AG10803 (cell line): ENCODE measurements at places on chromosomes 6 and 20.

DNA sequence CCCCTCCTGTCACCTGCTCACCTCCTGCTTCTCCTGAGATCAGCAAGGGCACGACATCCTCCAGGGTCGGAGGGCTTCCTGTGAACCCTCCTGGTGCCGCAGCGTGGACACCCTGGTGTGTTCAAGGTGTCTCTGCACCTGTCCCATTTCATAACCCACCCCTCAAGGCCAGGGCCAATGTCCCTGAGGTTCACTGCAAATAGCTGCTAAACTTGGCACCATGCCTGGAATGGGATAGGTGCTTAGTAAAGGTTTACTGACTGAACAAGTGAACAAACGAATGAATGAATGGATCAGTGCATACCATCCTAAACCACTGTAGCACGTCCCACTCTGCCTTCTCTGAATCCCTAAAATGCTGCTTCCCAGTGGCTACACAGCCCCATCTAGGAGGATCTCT, 35.0 kb downstream of the SIRPA start:
- no peak for DNase-seq

DNA sequence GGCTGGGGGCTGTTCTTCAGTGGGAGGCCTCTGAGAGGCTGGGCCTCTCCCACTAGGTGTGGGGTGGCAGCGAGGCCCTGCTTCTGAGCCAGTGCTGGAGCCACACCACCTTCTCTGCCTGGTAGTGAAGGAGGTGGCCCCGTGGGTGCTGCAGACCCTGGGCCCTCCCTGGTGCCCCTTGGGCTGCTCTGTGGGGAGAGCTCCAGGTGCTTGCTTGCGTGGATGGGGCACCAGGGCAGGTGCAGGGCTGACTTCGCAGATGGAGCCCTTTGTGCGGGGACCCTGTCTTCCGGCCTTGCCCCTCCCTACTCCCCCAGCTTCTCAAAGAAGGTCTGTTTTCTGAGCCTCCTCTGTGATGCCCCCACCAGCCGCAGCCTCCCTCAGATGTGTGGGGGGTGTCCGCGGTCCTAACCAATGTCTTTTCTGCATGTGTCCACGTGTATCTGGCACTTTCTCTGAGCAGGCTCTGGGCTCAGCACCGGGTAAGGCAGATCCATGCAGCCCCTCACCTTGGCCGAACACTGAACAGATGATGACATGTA, 17.2 kb upstream of the MYT1 start:
- DNase-seq, result no peak

DNA sequence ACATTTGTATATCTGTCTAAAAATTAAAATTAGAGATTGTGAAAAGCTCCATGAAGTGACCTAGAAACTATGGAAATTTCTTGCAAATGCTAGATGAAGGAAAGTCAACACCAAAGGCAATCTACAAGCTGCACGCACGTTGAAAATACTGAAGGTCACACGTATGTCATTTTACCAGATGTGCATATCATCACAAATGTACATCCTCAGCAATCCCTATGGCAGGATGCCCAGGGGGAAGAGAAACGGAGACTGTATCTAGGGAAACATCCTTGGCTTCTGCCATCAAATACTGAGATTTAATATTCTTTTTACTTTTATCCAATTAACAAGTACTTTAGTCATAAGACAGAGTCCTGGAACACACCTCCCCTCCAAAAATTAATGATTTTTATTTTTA, 672.0 kb downstream of the RNF144B start:
- no peak for DNase-seq

- DNase-seq, result no peak
These were observed 48.9 kb downstream of the DEK start for GRCh38 chr6:18215436-18215835.

- DNase-seq, result peak; percentile 10
These were observed 37.7 kb upstream of the ADIG start for GRCh38 chr20:38543014-38543906.

- no peak for DNase-seq
These were observed 20.5 kb upstream of the ZNF133 start for GRCh38 chr20:18267815-18268214.

- peak; percentile 98 for DNase-seq
These were observed 429.1 kb downstream of the HTR1B start for GRCh38 chr6:77034161-77034560.

GRCh38 chr20:3406481-3407039, 909 bp downstream of the DNAAF9 start:
- DNase-seq, result no peak

DNA sequence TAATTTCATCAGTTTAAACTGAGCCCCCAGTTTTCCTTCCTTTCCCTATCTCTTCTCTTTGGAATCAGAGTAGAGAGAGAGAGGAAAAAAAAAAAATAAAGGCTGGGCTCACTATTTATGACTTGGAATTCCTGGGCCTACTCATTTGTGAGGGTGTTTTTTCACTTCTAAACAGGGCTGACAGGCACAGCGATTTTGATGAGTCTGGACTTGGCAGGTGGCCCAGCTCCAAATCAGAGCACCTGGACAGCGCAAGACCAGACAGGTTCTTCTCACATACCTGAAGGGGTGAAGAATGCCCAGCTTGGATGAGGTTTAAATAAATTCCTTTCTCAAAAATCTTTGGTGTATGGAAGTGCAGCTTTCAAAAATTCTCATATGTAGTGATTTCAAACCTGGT, 122.2 kb downstream of the KIF13A start:
- DNase-seq, result no peak

- DNase-seq, result no peak
These were observed 15.8 kb upstream of the ADGRG6 start for GRCh38 chr6:142286088-142286409.

DNA sequence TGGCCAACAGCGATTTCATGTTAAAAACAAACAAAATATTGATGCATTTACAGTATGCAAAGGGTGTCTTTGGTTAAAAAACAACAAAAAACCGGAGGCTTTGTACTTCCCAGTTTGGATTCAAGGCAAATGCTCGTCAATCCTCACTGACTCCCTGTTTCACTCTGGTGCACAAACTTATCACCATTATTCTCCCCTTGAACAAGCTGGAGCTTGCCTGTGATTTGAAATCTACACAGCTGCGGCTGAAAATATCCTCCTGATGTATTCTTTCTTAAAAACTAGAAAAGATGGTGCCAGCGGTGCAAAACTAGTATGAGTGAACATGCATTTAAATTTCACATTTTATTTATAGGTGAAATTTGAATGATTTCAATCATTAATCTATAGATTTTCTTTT, 3.3 kb downstream of the PERP start:
- DNase-seq, result no peak

GRCh38 chr20:35994994-35995453, 26.6 kb downstream of the CNBD2 start:
- DNase-seq, result peak; percentile 77

DNA sequence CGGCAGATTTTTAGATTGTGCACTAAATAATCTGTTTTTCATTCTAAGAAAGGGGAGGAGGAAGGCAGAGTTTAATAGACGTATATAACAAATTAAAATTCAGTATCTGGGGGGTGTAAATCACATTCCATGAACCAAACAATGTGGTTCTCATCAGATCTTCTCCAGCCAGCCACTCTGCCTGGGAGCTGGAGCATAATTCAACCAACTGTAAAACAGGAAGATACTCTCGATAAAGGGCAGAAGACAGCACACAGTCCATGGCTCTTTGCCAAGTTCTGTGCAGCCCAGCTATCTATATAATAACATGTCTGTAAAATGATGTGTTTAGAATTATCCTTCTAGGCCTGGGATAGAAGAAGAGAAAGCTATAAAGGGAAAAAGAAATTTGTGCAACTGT, 289.9 kb upstream of the ZFP64 start:
- DNase-seq, result no peak

DNA sequence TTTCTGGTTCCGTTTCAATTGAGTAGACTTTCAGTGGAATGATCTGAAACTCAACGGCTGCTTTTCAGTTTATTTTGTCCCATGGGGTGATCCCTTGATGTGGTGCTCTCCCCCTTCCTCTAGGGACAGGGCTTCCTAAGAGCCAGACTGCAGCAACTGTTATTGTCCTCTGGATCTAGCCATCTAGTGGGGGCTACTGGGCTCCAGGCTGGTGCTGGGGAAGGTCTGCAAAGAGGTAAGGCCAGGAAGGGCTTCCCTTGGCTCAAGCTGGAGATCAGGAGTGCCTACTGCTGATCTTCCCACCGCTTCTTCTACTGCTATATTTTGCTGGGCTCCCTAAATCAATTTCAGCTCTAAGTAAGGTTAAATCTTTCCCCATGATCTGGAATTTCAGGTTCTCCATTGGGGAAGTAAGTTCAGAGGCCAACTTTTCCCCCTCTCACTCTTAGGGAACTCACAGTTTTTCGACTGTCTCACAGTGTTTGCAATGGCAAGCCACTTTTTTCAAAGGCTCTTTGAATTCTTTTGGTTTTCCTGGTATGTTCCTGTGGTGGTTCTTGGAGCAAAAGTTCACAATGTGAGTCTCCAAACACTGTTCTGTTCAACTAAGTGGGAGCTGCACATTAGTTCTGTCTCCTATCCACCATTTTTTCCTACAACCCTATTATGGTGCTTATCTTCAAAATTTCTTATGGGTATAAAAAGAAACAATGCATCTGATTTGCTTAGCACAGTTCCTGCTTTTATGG, 286.2 kb upstream of the EXOC2 start:
- DNase-seq, result peak; percentile 44

DNA sequence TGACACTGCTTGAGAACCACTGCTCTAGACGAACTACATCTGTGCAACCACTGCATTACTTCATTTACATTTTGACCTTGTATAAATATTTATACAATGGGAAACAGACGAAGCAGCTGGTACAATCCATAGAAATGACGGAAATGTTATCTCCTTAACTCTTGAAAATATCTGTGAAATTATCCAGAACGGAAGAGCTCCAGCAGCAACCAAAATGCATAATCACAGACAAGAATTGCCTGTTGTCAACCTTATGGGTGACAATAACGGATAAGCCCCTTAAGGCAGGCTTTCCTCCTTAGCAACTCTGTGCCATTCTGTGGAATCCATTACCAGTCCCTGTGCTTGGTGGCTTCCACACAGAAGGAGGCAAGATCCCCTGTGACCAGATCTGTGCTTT, 115.4 kb downstream of the DTNBP1 start:
- no peak for DNase-seq

DNA sequence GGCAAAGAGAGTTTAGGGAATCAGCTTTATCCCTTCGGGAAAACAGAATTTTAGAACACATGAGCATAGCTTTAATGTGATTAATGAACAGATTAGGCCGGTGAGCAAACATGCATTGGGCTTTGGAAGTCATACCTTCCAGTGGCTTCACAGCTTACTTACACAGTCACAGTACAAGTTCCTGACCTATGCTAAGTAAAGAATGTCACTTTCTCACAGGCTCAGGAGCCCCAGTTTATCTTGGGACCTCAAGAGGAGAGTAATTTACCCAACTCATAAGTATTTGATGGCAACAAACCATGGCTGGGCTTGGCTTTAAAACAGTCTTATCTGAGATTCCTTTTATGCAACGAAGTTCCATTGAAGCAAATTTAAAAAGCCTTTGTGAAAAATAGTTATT, 195.9 kb downstream of the AKAP7 start:
- no peak for DNase-seq

GRCh38 chr6:79127660-79128059, 49.6 kb upstream of the PHIP start:
- no peak for DNase-seq

- no peak for DNase-seq
These were observed 621.9 kb upstream of the CITED2 start for GRCh38 chr6:139996253-139996834.

DNA sequence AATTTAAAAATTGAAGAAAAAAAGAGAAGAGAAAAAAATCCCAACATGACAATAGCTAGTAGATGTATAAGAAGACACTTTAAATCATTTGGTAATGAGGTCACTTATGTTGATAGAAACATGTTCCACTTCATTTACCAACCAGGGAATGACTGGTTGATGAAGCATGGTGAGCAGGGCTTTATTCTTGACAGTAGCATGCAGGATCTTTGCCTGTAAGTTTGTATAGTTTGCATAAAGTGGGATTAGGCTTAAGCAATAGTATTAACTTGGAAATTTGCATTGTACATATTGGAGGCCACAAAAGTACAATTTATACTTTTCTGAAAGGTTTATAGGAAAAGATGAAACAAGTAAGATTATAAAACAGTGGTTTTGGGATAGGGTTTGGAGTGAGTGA, 67.0 kb downstream of the NOX3 start:
- no peak for DNase-seq

DNA sequence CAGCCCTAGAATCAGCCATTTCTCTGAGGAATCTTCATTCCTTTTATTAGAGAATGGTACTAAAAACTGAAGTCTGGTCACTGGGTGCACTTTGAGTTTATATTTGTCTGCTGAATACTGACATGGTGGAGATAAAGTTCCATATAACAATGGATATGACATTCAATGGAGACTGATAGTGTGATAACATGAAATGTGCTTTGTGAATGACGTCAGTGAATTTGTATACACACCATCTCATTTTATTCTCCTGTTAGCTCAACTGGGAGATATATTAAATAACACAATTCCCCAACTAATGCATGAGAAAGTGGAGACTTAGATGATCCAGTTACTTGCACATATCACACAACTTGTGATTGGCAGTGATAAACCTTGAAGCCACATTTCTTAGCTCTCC, 446.7 kb downstream of the DOK5 start:
- no peak for DNase-seq

- DNase-seq, result no peak
These were observed 312.3 kb upstream of the SUPT3H start for GRCh38 chr6:45689926-45690615.

DNA sequence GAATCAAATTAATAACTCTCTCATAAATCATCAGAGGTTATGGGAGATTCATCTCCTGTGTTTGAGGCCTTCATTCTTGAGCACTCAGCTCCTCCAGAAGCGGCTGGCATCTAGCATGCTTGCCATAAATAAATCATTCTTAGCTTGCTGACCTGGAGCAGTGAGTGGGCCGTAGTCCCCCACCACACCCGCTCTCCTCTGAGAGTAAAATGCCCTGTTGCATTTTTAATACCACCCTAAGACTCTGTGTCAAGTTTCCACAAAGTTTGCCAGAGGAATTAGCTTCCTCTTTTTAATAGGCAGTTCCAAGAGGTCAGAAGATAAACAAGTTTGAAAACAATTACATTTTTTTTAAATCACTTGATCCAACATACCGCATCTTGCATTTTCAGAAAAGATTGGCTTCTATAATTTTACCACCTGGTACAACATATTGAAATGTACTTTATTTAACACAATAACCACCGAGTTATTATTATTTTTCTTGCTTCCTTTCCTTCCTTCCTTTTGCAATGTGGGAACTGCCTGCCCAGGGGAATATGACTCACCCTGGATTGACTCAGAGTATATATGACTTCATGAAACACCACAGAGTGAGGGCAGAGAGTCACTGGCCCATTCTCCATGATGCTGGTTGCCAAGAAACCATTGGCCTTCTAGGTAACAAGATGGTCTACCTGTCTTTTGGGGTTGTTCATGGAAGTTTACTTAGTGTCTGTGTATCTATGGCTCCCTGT, 29.4 kb upstream of the CLIC5 start:
- DNase-seq, result peak; percentile 69
